ENCODE measurements at places on chromosomes 16 and 17.

GRCh38 chr17:7806587-7806986 lies 27.4 kb upstream of the KDM6B start:
- DNase-seq, result no peak

GRCh38 chr16:70784692-70785555 lies 16.0 kb downstream of the VAC14 start:
- DNase-seq, result no peak

DNA sequence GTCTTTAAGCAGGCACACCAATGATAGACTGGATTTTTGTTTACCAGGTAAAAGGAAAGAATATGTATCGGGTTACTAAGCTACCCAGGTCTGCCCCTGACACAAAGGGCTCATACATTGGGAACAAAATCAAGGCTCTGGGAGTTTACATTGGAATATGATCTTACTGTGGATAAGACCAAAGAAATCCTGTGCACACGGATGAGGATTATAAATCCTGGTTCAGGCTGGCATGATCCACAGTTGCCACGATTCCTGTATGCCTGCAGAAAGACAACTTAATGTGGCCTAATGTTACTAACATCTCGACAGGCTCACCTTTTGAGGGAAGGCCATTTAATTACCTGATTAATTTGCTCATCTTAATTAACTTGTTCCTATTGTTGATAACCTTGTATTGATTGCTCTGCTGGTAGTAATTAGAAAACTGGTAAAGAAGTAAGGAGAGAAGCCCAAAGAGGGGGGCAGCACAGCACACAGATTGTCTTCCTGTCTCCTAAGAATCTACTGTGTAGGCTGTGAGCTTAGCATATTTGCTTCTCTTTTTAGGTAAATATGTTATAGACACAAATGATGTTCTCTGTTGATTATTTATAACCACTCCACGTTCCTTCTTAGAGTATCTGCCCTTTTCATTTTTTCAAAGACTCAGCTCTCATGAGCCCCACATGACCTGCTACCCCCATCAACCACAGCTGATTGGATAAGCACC lies 51.0 kb upstream of the TOX3 start:
- peak; percentile 29 for DNase-seq

DNA sequence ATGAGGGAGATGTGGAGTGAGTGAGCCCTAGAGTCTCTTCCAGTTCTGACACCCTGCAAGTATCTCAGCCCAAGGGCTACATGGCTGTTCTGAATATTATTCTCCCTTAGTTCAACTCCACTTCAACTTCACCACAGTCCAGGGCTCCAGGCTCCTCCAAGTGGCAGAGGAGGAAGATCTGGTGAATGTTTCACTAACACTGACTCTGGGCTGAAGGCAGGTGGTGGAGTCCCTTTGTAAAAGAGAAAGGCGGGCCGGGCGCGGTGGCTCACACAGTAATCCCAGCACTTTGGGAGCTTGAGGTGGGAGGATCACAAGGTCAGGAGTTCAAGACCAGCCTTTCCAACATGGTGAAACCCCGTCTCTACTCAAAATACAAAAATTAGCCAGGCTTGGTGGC lies 13.6 kb downstream of the CCDC92B start:
- no peak for DNase-seq

GRCh38 chr17:64580384-64581315 lies 73.9 kb downstream of the CEP95 start:
- DNase-seq, result no peak

DNA sequence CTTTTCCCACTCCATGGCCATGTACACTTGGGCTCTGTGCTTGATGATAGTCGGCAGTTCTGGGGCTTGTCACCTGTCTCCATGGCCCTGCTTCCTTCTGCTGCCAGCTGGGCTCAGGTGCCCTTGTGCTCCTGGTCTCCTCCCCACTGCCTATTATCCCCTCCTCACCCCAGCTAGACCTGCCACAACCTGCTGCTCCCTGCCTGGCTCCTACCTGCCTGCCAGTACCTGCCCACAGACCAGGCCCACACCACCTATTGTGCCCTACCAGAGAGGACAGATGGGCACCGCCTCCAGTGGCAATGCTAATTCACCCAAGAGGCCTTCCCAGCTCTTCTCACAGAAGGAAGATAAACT lies 538 bp upstream of the RAPGEFL1 start:
- no peak for DNase-seq
